ENCODE measurements at places on chromosomes 1 and 21.

DNA sequence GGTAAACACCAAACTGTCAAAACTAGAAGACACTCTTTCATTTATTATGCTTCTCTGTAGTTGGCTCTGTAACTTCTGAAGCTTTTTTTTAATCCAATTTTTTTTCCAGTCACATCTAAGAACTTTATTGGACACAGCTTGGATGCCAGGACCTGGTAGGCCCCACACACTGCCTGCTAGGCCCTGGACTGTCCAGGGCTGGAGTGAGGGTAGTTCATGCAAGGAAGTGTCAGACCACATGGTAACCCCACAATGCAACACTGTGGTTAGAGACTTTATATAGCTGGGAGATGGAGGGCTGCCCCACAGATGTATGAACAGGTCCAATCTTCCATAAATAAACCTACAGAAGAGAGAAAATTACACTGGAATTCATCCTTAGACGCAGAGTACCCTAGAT, 7.1 kb downstream of the SLC2A1 start:
- H3K4me3 ChIP-seq, result no peak overlapping the region
- no peak for DNase-seq
- no peak overlapping the region for H3K27ac ChIP-seq
- H3K27me3 ChIP-seq, result no peaks in the 10 kb centered on the region
- peaks cover 15% of the 10 kb centered on the region for H3K4me1 ChIP-seq

GRCh38 chr1:30613188-30613587, 110.2 kb downstream of the MATN1 start:
- H3K4me1 ChIP-seq, result no peaks in the 10 kb centered on the region
- no peaks in the 10 kb centered on the region for H3K36me3 ChIP-seq
- no peak overlapping the region for H3K4me3 ChIP-seq
- no peak for DNase-seq
- H3K27me3 ChIP-seq, result no peaks in the 10 kb centered on the region

DNA sequence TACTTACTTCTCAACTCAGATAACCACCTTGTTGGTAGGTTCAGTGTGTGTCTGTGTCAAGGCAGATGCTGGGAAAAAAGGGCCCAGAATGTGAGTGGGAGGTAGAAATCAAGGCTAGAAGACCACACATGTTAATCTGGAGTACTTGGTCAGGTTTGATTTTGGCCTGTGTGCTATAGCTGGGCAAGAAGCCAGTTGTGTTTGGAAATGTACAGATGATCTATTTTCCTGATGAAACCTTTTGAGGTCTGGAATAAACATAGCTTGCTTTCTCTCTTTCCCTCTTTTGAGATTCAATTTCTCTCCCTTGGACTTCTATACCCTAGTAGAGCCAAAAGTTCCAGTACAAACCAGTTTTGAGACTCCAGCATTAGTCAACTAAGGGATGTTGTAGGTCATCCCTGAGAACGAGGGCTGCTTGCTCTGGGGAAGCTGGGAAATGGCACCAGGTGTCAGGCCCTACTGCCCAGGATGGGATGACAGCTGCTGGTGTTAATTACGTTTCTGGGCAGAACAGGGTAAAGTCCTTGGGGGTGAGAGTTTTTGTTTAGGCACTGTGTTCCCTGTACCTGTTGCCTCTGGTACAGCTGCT, 15.8 kb downstream of the MAPKAPK2 start:
- H3K4me3 ChIP-seq, result no peak overlapping the region
- no peaks in the 10 kb centered on the region for H3K36me3 ChIP-seq
- no peak for DNase-seq
- no peak overlapping the region for H3K27ac ChIP-seq

GRCh38 chr1:45470306-45470798, 20.6 kb downstream of the TESK2 start:
- no peaks in the 10 kb centered on the region for H3K36me3 ChIP-seq
- H3K4me1 ChIP-seq, result no peaks in the 10 kb centered on the region
- no peak overlapping the region for H3K4me3 ChIP-seq

DNA sequence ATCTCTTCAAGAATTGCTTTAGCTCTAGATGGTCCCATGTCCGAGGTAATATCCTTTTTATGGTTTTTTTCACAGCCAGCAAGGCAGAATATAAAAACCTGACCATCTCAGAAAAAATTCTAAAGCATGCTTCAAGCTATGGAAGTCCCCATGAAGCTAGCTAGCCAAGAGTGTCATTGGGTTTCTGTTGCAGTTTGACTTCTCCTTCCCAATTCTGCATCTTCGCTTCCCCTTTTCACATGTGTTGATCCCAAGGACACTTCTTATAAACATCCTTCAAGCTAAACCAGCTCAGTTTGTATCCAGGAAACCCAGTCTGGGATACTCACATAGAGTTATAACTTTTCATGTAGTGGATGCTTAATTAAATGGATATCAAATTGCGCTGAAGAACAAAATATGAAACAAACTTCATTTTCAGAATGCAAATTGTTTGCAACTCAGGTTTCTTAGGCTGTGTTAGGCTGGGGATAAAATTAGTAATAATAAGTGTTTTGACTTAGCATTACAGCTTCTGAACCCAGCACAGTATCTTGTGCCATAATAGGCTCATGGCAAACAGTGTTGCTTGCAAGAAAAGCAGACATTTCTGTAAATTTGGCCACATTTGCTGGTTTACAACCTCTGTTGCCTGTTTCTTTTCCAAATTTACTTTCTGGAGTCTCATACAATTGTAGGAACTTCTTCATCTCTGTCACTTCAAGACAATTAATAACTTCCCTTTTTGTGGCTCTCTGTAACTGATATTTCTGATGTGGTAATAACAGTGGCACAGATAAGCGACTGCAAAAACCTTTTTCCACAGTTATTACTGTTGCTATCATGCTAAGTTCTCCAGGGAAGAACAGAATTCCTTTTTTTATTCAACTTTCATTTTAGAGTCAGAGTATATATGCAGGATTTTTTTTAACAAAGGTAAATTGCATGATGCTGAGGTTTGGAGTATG, 53.2 kb downstream of the NCAM2 start:
- no peak overlapping the region for H3K27ac ChIP-seq
- H3K4me1 ChIP-seq, result no peaks in the 10 kb centered on the region
- no peak overlapping the region for H3K4me3 ChIP-seq

GRCh38 chr1:62304515-62304914, 14.7 kb downstream of the KANK4 start:
- H3K36me3 ChIP-seq, result no peaks in the 10 kb centered on the region
- H3K27me3 ChIP-seq, result no peaks in the 10 kb centered on the region
- DNase-seq, result no peak
- no peak overlapping the region for H3K27ac ChIP-seq

DNA sequence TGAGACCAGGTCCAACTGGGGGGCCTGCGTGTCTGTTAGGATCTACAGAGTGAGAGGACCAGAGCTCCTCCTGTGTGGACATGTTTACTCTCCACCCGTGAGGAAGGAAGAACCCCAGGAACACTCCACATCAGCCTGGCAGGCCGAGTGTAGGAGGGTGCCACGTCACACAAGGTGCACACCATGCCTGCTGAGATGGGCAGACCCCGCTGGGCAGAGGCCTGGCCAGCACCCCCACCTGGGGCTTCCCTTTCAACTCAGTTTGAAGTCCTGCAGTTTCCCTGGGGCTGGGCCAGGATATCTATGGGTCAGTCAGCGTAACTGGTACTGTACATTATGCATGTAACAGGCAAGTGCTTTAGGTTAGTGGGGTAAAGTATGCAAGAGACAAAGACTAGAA, 30.1 kb upstream of the PCBP3 start:
- DNase-seq, result peak; percentile 20
- peaks cover 13% of the 10 kb centered on the region for H3K4me1 ChIP-seq
- H3K36me3 ChIP-seq, result no peaks in the 10 kb centered on the region
- no peak overlapping the region for H3K4me3 ChIP-seq
- no peak overlapping the region for H3K27ac ChIP-seq

- no peak overlapping the region for H3K27ac ChIP-seq
- DNase-seq, result no peak
- no peaks in the 10 kb centered on the region for H3K27me3 ChIP-seq
- H3K36me3 ChIP-seq, result no peaks in the 10 kb centered on the region
Measured at GRCh38 chr1:112866981-112867380, 89.0 kb downstream of the SLC16A1 start.

- no peak overlapping the region for H3K27ac ChIP-seq
- peaks cover 33% of the 10 kb centered on the region for H3K4me1 ChIP-seq
- H3K27me3 ChIP-seq, result no peaks in the 10 kb centered on the region
- no peak overlapping the region for H3K4me3 ChIP-seq
- H3K36me3 ChIP-seq, result no peaks in the 10 kb centered on the region
- DNase-seq, result no peak
Measured at GRCh38 chr1:6796095-6796494, 10.8 kb downstream of the CAMTA1 start.

GRCh38 chr1:241406421-241406820, 49.4 kb upstream of the RGS7 start:
- no peak overlapping the region for H3K27ac ChIP-seq
- H3K4me3 ChIP-seq, result no peak overlapping the region
- DNase-seq, result no peak
- no peaks in the 10 kb centered on the region for H3K36me3 ChIP-seq

DNA sequence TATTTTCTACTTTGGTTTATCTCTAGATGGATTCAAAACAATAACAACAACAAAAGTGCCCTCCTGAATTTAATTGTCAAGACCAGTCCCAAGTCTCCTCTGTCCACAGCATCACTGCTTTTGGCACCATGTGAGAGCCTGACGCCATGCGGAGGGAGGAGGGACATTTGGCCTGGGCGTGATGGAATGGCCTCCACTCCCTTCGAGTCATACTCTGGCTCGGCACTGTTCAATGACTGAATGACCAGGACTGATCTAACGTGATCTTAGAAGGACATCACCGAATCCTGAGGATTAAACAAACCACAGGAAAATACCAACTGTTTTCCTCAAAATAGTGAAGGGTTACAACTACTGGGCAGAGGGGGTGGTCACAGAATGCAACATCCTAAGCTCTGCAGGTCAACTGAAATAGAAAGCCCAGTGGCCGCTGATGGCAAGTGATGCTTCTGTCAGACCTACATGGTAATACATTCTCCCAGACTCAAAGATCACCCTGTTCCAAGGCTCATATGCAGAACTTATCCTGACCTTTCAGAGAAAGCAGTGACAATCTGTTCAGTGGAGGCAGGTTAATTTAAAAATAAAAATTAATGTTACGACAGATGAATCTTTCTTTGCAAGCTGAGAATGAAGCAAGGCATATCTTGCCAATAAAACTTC, 19.1 kb downstream of the SRSF4 start:
- no peaks in the 10 kb centered on the region for H3K27me3 ChIP-seq
- H3K4me3 ChIP-seq, result no peak overlapping the region
- DNase-seq, result no peak
- peaks cover 49% of the 10 kb centered on the region for H3K4me1 ChIP-seq

- no peak overlapping the region for H3K4me3 ChIP-seq
- no peak overlapping the region for H3K27ac ChIP-seq
- H3K4me1 ChIP-seq, result no peaks in the 10 kb centered on the region
Measured at GRCh38 chr1:106465666-106466065, 590.8 kb upstream of the PRMT6 start.

DNA sequence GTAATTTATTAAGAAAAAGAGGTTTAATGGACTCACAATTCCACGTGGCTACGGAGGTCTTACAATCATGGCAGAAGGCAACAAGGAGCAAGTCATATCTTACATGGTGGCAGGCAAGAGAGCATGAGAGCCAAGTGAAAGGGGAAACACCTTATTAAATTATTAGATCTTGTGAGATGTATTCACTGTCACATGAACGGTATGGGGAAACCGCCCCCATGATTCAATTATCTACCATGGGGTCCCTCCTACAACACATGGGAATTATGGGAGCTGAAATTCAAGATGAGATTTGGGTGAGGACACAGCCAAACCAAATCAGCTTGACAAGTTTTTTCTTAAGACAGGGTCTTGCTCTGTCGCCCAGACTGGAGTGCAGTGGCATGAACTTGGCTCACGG, 14.3 kb downstream of the DAP3 start:
- no peaks in the 10 kb centered on the region for H3K27me3 ChIP-seq
- H3K36me3 ChIP-seq, result no peaks in the 10 kb centered on the region
- peaks cover 11% of the 10 kb centered on the region for H3K4me1 ChIP-seq

- H3K27me3 ChIP-seq, result no peaks in the 10 kb centered on the region
- no peak overlapping the region for H3K4me3 ChIP-seq
- H3K27ac ChIP-seq, result peak overlapping the region; percentile 19
- DNase-seq, result no peak
Measured at GRCh38 chr21:44925378-44925755, 4.7 kb upstream of the ITGB2 start.

DNA sequence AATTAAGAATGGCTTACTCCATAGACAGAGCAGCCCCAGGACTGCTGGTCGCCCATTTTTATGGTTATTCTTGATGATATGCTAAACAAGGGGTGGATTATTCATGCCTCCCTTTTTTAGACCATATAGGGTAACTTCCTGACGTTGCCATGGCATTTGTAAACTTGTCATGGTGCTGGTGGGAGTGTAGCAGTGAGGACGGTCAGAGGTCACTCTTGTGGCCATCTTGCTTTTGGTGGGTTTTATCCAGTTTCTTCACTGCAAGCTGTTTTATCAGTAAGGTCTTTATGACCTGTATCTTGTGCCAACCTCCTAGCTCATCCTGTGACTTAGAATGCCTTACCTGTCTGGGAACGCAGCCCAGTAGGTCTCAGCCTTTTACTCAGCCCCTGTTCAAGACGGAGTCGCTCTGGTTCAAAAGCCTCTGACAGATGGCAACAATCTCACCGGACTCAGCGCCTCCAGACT, 5.2 kb upstream of the AGPAT3 start:
- peaks cover 6% of the 10 kb centered on the region for H3K27me3 ChIP-seq
- no peak for DNase-seq
- H3K4me3 ChIP-seq, result no peak overlapping the region
- no peaks in the 10 kb centered on the region for H3K36me3 ChIP-seq
- H3K27ac ChIP-seq, result no peak overlapping the region
- H3K4me1 ChIP-seq, result no peaks in the 10 kb centered on the region

DNA sequence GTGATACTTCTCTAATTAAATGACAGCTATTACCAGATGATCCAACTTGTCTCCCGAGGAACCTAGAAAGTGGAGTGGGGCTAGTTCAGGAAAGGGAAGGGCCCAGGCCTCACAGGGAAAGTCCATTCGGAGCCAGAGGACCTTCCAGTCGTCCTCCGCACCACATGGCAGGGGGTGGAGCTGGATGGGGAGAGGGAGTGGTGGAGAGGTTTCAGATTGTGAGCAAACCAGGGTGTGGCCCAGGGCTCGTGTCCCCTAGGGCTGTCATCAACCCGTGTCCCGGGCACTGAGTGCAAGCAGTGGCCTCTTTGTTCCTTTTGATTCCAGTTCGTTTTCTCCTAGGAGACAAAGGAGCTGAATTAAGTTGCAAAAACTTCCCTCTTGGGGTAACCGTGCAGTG, 114.9 kb downstream of the HUNK start:
- no peak overlapping the region for H3K27ac ChIP-seq
- no peaks in the 10 kb centered on the region for H3K27me3 ChIP-seq
- H3K4me1 ChIP-seq, result no peaks in the 10 kb centered on the region
- no peak for DNase-seq
- no peaks in the 10 kb centered on the region for H3K36me3 ChIP-seq
- H3K4me3 ChIP-seq, result no peak overlapping the region

GRCh38 chr1:36831186-36831810, 203.0 kb downstream of the GRIK3 start:
- DNase-seq, result no peak
- H3K27me3 ChIP-seq, result peaks cover 40% of the 10 kb centered on the region
- no peaks in the 10 kb centered on the region for H3K36me3 ChIP-seq
- no peak overlapping the region for H3K4me3 ChIP-seq
- no peaks in the 10 kb centered on the region for H3K4me1 ChIP-seq
- H3K27ac ChIP-seq, result no peak overlapping the region

- peak overlapping the region; percentile 76 for H3K4me3 ChIP-seq
- no peaks in the 10 kb centered on the region for H3K36me3 ChIP-seq
- peaks cover 23% of the 10 kb centered on the region for H3K27me3 ChIP-seq
Measured at GRCh38 chr1:94538243-94538827, 3.2 kb downstream of the F3 start.
